Cortex of kidney (tissue), 1 donor: ENCODE measurements at places on chromosomes 6 and 20.

GRCh38 chr6:159751448-159751847, 10.4 kb upstream of the ACAT2 start:
- no peak for DNase-seq

DNA sequence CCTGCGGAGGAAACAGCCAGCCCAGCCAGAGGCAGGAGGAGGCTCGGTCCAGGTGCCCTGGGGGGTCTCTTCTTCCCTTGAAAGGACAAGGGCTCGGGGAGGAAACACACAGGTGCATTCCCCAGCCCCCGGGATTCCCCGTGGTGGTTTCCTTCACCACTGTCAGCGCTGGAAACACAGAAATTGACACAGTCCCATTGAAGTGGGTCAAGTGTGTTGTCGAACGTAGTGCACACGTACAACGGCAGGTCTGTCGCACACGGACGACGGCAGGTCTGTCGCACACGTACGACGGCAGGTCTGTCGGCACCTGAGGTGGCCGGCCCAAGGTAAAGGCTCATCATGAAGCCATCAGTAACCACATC, 80.9 kb downstream of the DLL1 start:
- DNase-seq: no peak

DNA sequence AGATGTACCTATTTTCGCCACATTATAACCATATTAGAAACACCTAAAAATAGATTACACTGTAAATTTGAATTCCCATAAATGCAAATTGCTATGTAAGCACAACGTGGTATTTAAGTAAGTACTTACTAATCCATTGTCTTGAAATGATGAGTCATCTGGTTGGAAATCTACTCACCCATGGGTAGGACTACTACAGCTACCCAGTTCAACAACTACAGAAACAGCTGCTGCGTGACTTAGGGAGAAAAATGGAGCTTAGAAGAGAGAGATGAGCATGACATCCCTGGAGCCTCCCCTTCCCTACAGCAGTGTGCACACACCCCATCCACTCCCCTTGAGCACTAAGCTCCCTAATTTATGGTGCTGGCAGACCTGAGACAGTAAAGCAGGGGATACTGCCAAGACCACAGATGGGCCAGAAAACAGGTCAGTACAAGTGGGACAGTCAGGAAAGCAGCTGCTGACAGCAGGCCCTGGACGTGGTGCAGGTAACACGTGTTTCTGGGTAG, 26.9 kb downstream of the RRAGD start:
- no peak for DNase-seq

- no peak for DNase-seq
Measured at GRCh38 chr6:72659754-72660153, 37.9 kb downstream of the KCNQ5 start.

DNA sequence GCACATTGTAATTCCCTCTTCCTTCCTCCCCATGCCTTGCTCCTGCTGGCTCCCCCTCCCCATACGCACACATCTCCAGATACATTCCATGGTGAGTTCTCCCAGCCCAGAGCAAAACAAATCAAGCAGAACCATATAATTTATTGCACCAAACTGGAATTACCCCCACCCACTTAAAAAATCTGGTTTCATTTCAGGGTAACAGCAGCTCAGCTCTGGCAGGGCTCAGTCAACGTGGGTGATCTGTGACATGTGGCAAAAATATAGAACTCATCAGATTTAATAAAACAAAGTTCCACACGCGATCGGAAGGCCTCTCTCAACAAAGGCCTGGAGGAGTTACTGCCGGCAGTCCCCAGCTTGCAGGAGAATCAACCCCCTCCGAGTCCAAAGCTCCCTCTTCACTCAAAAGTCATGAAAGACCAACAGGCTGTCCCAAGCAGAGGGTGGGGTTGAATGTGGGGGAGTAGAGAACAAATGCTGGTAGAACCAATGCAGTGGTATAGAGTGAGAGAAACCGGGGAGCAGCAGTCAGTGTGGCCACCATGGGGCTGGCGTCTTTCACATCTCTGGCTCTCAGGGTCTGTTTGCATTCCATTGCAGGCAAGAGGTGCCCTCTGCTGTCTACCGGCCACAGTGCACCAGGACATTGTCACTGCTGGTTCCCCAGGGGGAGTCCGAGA, 323.3 kb upstream of the NT5E start:
- DNase-seq: no peak

GRCh38 chr20:834151-834746, 734 bp downstream of the FAM110A start:
- no peak for DNase-seq

DNA sequence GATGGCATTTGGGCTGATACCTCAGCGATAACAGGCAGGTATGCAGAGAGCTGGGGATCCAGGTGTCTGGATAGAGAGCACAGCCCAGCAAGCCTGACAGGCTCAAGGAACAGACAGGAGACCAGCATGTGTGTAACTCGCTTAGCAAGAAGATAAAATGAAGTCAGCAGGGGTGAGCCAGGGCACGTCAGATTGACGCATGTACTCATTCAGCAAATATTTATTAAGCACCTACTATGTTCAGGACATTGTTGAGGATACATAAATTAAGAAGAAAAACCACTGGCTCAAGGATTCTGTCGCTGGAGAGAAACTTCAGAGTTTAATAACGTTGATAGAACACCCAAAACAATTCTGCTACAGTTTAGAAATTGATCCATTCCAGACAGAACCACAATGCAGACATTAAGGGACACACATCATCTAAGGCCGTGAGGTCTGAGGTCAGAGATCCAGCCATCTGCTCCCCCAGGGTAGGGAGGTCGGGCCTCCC, 1.0 kb upstream of the DUSP22 start:
- no peak for DNase-seq

GRCh38 chr6:161409353-161409752, 135.5 kb upstream of the AGPAT4 start:
- DNase-seq: no peak

GRCh38 chr6:168188369-168189199, 109.6 kb upstream of the FRMD1 start:
- no peak for DNase-seq

- DNase-seq: no peak
Measured at GRCh38 chr6:4224067-4224978, 88.9 kb upstream of the ECI2 start.

DNA sequence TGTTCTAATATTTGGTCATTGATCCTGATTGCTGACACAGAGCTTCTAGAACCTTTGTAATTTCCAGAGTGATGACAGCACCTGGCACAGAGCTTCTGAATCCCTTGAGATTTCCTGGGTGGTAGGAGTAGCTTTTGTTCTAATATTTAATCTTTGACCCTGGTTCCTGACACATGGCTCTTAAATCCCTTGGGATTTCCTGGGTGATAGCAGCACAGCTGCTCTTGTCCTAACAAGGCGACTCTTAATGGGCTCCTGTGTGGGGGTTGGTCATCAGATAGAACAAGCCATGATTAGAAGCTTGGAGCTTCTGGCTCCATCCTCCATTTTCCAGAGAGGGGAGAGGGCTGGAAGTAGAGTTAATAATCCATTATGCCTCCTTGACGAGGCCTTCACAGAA, 18.4 kb downstream of the GMPR start:
- DNase-seq: no peak

DNA sequence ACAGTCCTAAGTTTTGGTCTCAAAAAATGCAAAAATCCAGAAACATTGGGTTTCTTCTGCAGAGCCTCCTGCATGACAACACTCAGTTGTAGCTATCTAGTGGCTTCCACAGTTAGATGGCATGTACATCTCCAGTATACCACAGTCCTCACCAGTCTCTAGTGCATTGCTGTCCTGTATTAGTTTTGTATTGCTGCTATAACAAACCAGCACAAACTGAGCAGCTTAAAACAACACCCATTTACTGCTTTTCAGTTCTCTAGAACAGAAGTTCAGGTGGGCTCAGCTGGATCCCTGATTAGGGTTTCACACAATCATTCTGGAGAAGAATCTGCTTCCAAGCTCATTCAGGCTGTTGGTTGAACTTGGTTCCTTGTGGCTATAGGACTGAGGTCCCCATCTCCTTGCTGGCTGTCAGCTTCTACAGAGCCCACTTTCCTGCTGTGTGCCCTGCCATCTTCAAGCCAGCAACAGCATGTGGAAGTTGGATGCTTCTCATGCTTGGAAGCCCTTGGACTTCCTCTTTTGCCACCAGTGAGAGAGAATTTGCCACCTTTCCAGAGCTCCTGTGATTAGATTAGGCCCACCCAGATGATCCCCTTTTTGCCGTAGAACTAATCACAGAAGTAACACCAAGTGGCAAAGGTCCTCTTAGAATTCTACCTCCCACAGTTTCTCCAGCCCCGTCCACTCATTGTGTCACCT, 48.9 kb upstream of the TBC1D7 start:
- DNase-seq: no peak

DNA sequence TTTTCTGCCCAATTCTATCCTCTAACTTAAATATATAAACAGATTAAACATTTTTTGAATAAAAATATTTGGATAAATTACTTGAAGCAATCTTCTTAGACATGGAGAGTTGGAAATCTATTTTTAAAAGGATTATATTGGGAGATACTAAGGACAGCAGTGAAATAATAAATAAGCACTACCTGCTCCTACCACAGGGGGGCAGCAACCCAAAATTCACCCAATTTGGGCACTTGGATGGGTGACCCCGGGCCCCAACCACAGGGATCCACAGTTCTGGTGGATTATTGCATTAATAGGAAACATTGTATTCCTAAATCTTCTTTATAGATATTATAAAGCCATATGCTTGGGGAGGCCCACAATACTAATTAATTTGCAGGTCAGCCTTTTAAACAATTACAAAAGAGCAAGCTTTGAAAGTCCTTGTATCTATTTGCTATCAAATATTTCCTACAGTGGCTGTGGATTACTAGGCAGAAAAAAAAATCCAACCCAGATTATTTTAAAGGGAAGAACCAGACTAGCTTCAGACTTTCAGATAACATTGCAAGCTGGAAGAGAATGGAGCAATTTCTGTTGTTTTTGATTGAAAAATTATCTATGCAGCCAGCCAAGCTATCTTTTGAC, 66.4 kb upstream of the PDE10A start:
- no peak for DNase-seq

GRCh38 chr6:43584892-43585570, 9.0 kb downstream of the POLH start:
- DNase-seq: no peak

- DNase-seq: no peak
Measured at GRCh38 chr6:133609415-133610226, 279.3 kb upstream of the TCF21 start.

- no peak for DNase-seq
Measured at GRCh38 chr6:79544299-79544927, 7.2 kb upstream of the LCA5 start.

DNA sequence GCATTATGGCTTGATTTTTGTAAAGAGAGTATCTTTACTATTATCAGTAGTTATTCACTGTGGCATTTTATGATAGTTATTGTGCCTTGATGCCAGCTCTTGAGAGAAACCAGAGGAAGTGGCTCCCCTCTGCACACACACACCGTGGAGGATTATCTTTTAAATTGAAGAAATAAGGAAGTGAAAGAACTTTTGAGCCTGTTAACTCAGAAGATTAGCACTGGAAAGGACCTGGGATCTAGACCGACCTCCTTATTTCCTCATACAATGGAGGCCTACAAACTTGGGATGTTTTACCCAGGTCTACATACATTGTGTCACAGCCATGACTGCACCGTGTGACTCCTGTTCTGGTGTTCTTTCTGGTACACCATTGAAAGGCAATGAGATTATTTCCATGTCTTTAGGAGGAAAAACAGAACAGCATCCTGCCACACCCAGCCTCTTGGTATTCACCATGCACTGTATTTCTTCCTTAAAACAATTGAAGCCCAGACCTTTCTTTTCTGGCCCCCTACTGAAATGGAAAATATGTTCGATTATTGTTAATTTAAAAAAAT, 40.6 kb downstream of the HECA start:
- DNase-seq: no peak

GRCh38 chr6:121868206-121868605, 432.8 kb downstream of the GJA1 start:
- no peak for DNase-seq

GRCh38 chr6:106117579-106117978, 31.4 kb downstream of the PRDM1 start:
- DNase-seq: no peak

GRCh38 chr6:24961852-24962251, 26.1 kb upstream of the RIPOR2 start:
- DNase-seq: no peak
